ENCODE measurements at places on chromosomes 7 and 10. TPM values are rescaled to one million over a fixed set of nuclear protein-coding genes. Genes with fewer than 3 reads are reported as not detected.

The TEX47 gene
- polyA plus RNA-seq: not detected

The NPSR1 gene
- polyA plus RNA-seq: not detected

The OLAH gene
- polyA plus RNA-seq: not detected

The DNAJB12 gene
- polyA plus RNA-seq: 28.7 TPM

The TMEM140 gene
- polyA plus RNA-seq: 18.3 TPM

The CLCN1 gene
- 0.15 TPM for polyA plus RNA-seq

The PTTG1IP2 gene
- not detected for polyA plus RNA-seq

The GRID2IP gene
- 0.39 TPM for polyA plus RNA-seq

The TCF7L2 gene
- 30.0 TPM for polyA plus RNA-seq

The NME8 gene
- polyA plus RNA-seq: not detected

The NEBL gene
- 4.9 TPM for polyA plus RNA-seq

The PGAM1 gene
- 363 TPM for polyA plus RNA-seq

The DOCK4 gene
- polyA plus RNA-seq: 5.7 TPM

The RBP3 gene
- not detected for polyA plus RNA-seq

The C10orf67 gene
- 0.04 TPM for polyA plus RNA-seq

Data from sigmoid colon (tissue), 7 donors.